ENCODE measurements at places on chromosomes 3 and 15.

DNA sequence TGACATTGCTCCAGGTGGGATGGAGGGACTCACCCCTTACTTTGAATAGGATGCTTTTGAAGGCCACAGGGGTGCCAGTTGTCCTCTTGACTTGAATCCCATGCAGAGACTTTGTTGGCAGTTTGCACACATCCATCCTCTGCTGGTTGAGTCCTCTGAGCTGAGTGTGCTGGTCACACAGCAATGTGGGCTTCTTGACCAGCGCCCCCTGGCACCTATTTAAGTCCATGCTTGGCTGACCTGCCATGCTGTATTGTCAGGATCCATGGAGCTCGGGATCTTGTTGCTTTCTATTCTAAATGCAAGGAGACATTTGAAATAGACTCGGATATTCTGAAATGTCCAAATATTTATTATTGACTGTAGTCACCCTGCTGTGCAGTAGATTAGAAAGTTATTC lies 19.8 kb downstream of the RAB7A start:
- no peak for DNase-seq

GRCh38 chr3:98343647-98344507 lies 9.8 kb upstream of the OR5K4 start:
- DNase-seq: no peak

GRCh38 chr3:128321418-128321817 lies 145.3 kb downstream of the DNAJB8 start:
- no peak for DNase-seq

GRCh38 chr15:73436613-73437012 lies 6.4 kb upstream of the REC114 start:
- no peak for DNase-seq

DNA sequence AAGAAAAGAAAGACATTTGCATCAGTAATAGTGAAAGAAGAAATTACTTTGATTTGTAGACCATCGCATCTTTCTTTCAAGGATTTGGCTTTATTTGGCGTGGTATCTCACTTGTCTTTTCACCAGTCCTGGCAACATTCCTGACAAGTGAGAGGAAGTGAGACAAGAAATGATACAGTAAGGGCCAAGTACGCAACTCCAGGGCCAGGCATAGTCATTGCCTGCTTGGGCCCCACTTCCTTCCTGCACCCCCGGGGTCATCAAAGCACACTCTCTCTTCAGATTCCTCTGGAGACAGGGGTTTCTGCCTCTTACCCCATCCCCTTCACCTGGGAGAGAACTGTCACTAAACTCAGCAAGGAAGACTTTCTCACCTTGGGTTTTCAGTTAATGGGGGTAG lies 55.1 kb downstream of the CD47 start:
- DNase-seq: no peak

DNA sequence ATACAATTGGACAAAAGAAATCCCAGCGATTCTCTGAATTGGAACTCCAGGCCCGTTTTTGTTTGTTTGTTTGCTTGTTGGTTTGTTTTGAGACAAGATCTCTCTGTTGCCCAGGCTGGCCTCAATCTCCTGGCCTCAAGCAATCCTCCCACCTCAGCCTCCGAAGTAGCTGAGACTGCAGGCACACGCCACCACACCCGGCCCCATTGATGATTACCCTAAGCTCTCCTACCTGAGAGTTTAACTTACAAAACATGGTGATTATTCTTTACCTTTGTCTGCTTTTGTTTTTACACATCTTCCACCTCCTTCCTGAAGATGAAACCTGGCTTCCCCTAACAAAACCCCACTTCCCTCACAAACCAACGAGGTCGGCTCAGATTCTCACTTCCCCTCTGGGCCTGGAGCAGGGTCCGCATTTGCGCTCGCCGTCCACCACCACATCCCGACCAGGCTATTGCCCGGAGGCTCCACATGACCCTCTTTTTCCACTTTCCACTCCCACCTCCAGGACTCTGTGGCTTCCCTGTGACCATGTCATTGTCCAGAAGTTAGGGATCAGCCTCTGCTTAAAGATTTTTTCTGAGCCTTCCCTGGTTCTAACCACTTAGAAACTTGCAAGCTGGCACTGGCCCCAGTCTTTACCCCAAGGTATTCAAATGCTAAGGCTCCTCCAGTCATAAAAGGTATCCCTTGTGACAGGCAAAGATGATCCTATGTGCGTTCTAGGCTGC lies 14.8 kb downstream of the KLHL6 start:
- no peak for DNase-seq

GRCh38 chr15:67968966-67969365 lies 85.1 kb upstream of the PIAS1 start:
- DNase-seq: no peak

DNA sequence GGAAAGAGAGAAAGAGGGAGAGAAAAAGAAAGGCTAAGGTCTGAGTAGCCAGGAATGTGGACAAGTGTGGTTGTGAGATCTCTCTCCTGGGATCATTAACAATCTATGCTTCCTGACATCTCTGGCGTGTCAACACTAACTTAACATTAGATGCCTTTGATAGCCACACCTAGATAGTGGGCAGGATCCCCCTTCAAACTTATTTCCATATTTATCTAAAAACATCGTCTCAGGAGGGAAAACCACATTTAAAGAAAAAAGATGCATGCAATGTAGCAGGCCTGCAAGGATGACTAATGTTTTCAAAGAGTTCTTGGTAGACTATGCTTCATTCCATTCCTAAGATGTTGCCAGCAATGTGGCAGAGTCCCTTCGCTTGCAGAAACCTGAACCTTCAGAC lies 80.9 kb downstream of the MLH1 start:
- no peak for DNase-seq

DNA sequence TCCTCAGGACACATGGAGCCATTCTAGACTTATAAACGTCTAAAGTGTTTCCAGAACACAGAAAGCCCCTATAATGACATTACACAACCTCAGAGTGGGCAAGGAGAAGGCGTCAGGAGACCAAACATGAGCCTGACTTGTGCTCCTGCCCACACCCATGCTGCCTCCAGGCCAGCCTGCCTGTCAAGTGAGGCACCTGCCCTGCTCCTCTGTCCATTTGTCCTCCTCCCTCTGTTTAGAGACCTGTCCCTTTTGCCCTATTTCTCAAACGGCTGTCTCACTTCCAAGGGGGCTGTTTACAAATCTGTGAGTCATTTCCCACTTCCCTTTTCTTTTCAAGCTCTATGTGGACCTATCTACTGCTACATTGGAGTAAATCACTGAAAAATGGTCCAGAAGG lies 21.0 kb downstream of the ZDHHC3 start:
- no peak for DNase-seq

DNA sequence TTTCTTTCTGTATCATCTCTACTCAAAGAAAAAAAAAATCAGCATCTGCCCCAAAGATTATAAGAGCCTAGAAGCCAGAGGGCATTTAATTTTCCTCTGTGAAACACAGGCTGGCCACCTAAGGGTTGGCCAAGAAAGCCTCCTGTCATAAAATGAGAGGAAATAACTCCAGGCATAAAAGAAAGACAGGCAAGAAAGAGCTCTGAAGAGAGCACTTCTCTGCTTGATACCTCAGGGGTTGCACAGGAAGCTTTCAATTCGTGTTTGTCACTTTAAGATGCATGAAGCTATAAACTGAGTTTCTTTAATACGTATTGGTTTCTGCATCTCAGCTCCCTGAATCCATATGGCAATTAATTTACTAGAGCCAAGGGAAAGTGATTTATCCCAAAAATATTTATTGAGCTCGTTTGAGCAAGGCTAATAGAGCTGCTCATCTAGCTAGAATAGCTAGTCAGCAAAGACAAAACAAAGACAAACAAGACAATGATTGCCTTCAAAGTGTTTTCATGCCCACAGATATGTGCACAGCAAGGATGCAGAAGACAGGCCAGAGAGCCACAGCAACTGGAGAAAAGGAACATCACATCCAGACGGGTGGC lies 35.5 kb downstream of the ATP8B4 start:
- DNase-seq: no peak

- DNase-seq: no peak
These were observed 304.4 kb downstream of the KBTBD8 start for GRCh38 chr3:67302489-67302888.

DNA sequence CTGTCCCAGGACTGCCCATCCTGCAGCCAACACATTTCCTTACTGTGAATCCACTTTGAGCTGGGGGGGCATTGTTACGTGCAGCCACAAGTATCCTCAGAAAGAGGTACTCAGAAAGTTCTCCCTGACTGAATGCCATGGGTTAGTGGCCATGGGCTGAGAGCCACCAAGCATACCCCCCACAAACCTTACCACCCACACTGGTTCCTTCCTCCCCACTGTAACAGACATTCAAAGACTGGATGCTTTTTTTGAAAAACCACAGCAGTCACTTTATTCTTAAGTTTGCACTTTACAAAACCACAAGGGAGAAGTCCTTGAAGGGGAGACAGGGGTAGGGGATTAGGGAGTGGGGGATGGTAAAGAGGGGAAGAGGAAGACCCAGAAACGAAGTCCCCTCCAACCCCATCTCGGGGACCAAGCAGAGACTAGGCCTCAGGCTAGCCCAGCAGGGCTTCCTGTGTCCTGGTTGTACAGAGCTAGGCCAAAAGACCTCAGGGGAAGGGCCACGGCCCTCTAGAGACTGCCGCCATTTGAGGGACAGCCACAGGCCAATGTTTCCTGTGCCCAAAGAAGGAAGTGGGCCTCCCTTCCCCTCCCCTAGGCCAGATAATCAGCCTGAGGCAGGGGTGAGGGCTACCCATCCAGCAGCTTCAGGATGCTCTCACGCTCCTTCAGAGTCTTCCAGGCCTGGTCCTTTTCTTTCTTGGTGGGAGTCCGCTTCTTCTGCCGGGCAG lies 10.1 kb upstream of the CAMK1 start:
- DNase-seq: no peak

GRCh38 chr3:138974462-138974861 lies 27.4 kb downstream of the FOXL2NB start:
- no peak for DNase-seq

- no peak for DNase-seq
These were observed 161.0 kb downstream of the PLD1 start for GRCh38 chr3:171649267-171649666.

- DNase-seq: no peak
These were observed 504.0 kb downstream of the SHQ1 start for GRCh38 chr3:72344236-72344635.

DNA sequence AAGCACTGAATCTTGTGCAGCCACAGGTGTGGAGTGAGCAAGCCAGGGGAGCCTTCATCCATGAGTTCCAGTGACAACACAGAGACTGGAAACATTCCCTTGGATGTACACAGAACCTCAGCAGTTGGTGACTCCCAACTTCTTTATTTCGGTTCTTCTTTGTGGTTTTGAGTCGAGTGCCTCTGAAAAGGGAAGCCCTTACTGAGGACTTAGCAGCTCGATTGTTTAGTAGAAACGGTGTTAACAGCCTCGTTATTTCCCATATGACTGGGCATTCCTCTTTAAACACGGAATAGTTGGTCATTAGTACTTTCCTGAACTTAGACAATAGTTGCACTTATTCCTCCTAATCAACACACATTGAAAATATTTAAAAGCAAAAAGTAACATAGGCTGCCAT lies 7.7 kb downstream of the SLCO3A1 start:
- DNase-seq: no peak

DNA sequence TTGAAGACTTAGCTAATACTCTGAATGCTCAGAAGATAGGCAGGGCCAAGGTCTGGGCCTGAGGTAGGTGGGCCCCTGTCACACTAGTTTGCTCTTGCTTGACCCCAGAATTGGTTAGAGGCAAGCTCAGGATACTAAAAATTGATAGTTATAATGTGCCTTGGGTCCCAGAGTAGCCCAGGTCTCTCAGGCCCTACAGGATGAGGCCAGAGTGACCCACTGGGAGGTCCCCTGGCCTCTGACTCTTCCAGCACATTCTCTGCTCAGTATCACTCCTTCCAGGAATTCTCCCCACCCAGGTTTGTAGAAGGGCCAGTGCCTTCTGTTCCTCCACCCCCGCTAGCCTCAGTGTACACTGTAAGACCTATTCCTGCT lies 667 bp upstream of the KLHDC8B start:
- no peak for DNase-seq

DNA sequence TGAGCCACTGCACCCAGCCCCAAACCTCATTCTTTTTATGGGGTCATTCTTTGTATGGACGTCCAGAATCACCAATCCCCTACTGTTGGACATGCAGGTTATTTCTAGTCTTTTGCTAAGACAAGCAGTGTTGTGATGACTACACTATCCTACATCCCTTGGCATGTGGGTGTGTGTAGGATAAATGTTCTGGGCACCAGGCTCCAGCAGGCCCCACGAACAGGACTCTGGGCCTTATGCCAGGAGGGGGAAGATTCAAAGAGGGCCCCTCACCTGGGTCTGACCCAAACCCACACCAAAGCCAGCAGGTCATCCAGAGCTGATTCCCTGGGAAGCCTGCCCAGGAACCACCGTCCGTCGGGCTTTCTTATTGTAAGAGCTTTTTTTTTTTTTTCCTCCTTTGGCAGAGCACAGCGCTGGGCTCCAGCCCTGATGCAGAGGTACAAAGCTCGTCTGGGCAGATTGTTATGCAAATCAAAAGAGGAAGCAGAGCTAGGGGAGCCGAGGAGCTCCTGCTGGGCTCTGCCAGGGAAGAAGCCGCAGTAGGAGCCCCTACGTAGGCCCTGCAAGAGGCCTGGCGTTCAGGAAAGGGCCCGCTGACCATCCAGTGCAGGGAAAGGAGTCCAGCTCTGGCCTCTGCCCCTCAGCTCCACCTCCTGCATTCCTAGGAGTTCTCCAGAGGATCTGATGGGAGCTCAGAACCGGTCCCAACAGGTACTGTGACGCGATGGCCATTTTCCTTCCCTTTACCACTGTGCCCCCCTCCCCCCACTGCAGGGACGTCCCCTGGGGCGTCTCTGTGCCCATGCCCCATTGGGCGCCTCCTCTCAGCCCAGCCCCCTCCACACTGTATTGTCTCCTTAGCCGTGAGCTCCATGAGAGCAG lies 29.0 kb upstream of the FURIN start:
- no peak for DNase-seq

- DNase-seq: no peak
These were observed 13.1 kb upstream of the SLC35G2 start for GRCh38 chr3:136805795-136806194.

GRCh38 chr3:120170223-120170622 lies 76.0 kb upstream of the GSK3B start:
- no peak for DNase-seq

DNA sequence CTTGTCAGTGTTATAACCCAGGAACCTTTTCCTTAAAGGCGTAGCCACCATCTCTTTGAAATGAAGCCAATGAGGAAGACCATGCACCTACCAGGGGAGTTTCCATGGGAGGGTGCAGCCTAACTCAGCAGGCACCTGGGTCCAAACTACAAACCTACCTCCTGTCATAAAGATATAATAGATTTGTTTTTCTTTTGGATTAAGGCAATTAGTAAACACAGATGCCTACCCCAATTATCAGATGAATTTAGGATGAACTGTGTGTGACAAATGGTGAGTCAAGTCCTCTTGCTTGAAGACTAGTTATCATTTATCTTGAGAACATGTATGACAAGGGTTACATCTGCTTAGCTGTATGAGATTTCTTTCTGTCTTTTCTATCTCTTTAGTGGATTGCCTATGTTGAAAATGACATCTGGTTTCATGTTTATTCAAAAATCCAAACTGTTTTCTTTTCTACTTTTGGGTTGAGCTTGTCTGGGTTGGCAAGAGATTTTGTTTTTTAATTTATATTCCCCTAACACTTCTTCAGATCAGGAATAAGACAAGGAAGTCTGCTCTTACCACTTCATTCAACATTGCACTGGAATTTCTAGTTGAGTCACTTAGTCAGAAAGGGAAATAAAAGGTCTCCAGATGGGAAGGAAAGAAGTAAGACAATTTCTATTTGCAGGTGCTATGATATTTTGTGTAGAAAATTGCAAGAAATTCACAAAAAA lies 149.9 kb downstream of the NEK10 start:
- DNase-seq: no peak
